G401 (cell line): ENCODE measurements at places on chromosomes 11 and 22. TPM values are rescaled to one million over a fixed set of nuclear protein-coding genes. Genes with fewer than 3 reads are reported as not detected.

DNA sequence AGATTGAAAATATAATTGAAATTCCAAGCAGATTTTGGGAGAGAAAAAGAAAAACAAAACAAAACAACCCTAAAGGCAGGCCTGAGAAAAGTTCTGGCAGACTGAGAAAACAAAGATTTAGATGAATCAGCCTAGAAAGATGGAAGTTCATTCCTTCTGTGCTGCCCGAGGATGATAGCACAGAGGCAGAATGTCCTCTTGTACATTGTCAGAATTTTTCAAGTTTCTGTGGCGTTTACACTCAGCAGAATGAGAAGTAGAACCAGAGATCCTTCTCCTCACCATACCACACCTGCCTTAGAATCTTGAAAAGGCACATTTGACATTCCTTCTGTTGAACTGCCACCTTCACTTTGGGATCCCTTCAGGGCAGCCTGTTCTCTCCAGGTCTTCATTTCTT lies 62.5 kb upstream of the IZUMO1R start:
- no peak for DNase-seq

DNA sequence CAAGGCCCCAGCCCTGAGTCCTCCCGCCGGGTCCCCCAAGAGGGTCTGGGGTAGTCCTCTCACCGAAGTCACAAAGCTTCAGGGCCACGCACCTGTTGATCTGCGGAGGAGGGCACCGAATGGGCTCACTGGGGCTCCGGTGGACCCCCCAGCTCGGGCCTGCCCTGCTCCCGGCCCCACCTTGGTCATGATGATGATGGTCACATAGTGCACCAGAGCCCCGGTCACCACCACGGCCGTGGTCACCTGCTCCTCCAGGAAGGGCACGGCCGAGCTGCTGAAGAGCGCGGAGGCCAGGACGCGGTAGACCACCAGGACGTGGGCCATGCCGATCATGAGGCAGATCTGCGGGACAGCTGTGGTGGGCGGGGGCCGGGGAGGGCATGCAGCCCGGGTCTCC lies 13.5 kb upstream of the SIGIRR start:
- no peak for DNase-seq

DNA sequence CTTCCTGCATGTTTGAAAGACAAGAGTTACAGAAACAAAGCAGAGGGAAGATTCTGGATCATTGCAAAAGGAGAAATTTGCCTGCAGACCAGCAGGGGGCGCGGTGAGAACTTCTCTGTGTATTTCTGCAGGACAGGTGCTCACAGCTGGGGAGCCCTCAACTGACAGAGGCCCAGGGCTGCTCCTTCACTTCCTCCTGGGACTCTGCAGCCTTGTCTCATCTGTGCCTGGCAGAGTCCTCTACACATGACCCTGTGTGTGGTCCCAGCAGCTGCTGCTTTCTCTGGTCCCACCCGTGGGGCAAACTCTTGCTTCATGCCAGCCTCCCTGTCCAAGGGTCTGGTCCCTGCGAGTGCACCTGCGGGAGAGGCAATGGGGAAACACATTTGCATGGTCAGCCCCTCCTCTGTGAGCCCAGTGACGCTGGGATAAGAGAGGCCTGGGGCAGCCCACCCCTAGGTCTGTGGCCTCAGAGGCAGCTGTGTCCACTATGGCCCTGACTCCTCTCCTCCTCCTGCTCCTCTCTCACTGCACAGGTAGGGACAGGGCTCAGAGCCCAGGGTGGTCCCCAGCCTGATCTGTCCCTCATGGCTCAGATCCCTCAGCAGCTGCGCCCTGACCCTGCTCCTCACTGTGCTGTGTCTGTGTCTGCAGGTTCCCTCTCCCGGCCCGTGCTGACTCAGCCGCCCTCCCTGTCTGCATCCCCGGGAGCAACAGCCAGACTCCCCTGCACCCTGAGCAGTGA lies 43.2 kb upstream of the VPREB1 start:
- DNase-seq = peak; percentile 19

GRCh38 chr11:107916671-107917241 lies 11.5 kb upstream of the RAB39A start:
- peak; percentile 14 for DNase-seq

DNA sequence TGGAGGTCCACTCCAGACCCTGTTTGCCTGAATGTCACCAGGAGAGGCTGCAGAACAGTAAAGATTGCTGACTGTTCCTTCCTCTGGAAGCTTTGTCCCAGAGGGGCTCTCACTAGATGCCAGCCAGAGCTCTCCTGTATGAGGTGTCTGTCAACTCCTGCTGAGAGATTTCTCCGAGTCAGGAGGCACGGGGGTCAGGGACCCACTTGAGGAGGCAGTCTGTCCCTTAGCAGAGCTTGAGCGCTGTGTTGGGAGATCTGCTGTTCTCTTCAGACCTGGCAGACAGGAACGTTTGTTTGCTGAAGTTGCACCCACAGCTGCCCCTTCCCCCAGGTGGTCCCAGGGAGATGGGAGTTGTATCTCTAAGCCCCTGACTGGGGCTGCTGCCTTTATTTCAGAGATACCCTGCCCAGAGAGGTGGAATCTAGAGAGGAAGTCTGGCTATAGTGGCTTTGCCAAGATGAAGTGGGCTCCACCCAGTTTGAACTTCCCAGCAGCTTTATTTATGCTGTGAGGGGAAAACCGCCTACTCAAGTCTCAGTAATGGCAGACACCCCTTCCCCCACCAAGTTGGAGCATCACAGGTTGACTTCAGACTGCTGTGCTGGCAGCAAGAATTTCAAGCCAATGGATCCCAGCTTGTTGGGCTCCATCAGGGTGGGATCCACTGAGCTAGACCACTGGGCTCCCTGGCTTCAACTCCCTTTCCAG lies 99.4 kb downstream of the PDE3B start:
- DNase-seq = no peak

DNA sequence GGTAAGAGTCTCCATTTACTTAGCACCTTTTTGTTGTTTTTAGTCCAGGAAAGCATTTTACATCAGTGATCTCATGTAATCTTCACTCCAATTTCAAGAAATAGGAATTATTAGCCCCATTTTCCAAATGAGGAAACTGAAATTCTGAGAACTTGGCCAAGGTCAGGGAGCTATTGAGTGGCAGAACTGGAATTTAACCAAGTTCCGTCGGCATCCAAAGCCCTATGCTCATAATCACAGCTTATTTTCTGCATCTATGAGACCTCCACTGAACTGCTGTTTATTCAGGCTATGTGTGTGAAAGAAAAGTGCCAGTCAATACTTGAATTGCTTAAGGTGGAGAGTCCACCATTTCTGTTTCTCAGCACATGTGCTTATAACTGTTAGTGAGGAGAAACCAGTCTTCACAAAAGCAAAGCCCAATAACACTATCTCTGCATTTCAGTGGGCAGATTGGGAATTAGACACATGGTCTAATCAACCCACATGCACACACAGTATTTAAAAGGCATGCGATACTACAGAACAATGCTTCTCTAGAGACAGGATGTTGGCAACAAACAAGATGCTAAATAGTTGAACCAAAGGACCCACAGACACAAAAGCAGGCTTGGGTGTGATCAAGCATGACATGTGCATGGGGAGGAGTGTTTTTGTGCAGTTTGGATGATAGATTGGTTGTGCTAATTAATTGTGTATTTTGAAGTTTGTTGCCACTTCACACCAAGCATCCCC lies 780.6 kb downstream of the OPCML start:
- peak; percentile 30 for DNase-seq

GRCh38 chr11:111913997-111914396 lies 1.5 kb downstream of the HSPB2 start:
- DNase-seq = peak; percentile 83

- no peak for DNase-seq
These were observed 39.2 kb downstream of the USP35 start for GRCh38 chr11:78227921-78228320.

GRCh38 chr22:50308986-50309600 lies 1.6 kb upstream of the PLXNB2 start:
- no peak for DNase-seq

- DNase-seq = no peak
These were observed 30.7 kb downstream of the ARHGAP1 start for GRCh38 chr11:46669711-46670139.

DNA sequence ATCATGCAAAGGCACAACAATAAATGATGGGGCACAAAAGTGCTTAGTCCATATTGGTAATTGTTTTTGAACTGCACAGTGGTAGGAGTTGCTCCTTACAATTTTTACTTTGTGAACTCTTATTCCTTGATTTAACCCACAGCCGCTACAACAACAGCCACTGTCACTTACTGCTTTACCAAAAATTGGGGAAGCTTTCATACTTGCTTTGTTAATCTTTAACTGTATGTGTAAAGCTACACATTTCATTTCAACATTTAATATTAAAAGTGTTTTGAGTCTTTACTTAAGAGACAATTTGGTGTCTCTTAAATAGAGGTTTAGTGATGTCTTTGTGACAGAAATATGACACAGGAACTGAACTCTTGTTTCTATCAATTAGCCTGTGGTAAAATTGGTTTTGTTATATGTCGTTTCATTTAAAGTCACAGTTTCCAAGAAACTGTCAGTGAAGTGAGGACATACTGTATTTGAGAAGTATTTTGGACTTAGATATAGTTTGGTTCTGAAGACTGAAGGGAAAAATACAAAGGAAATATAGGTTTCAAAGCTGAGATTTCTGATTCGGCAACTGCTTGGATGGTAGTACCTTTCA lies 6.5 kb upstream of the IL18BP start:
- DNase-seq = no peak

- peak; percentile 15 for DNase-seq
These were observed 68.2 kb downstream of the CD82 start for GRCh38 chr11:44633641-44634040.

- peak; percentile 62 for DNase-seq
These were observed 709 bp downstream of the FTH1 start for GRCh38 chr11:61966734-61967115.

DNA sequence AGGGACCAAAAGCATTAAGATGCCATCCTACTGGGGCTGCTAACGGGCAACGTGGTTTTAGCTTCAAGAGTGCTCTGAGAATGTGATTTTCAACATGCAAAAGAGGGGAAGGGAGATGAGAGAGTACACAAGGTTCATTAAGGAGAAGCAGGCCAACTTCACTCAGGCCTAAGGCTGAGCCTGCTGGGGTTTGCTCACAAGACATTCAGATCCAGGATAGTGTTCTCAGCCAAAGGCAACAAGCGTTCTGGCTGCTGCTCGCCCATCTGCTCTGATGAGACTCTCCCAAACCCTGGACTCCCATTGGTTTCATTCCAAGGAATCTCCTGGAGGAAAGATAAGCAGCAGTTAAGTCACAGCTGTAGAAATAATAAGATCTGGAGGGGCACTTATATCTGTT lies 23.6 kb upstream of the UPB1 start:
- DNase-seq = peak; percentile 93

- DNase-seq = peak; percentile 62
These were observed 67.4 kb downstream of the BRD1 start for GRCh38 chr22:49760280-49760629.

GRCh38 chr22:37599153-37599552 lies 9.5 kb upstream of the GGA1 start:
- DNase-seq = no peak

- peak; percentile 85 for DNase-seq
These were observed 1.3 kb upstream of the BDNF start for GRCh38 chr11:27701355-27702105.

GRCh38 chr11:14529951-14530350 lies 9.8 kb upstream of the PSMA1 start:
- DNase-seq = no peak

- no peak for DNase-seq
These were observed 20.9 kb downstream of the TSKU start for GRCh38 chr11:76803811-76804600.

Gene OR51A4
- total RNA-seq = not detected in 2 replicates

Gene OVCH2
- 8.3 and 10.7 TPM in 2 replicates for total RNA-seq

Gene FADS3
- 44.4 and 47.1 TPM in 2 replicates for total RNA-seq

Gene FKBP2
- total RNA-seq = 20.6 and 27.8 TPM in 2 replicates

Gene CLMP
- total RNA-seq = 0.37 and 2.5 TPM in 2 replicates

Gene MYO7A
- total RNA-seq = 0.64 and 4.1 TPM in 2 replicates

Gene TRIM29
- total RNA-seq = not detected in 2 replicates

Gene BIK
- total RNA-seq = 4.6 and 6.9 TPM in 2 replicates

Gene PHF21A
- total RNA-seq = 2.5 and 6.7 TPM in 2 replicates

Gene OR51I1
- total RNA-seq = not detected in 2 replicates

Gene FOLR1
- 1.4 TPM in 1 of 2 replicates, not detected in the other for total RNA-seq

Gene MMP27
- total RNA-seq = not detected in 2 replicates

Gene ARRB1
- total RNA-seq = 39.0 and 44.6 TPM in 2 replicates

Gene OR2AT4
- total RNA-seq = not detected in 2 replicates

Gene FGF3
- not detected in 2 replicates for total RNA-seq

Gene CDC42BPG
- 1.6 and 2.3 TPM in 2 replicates for total RNA-seq

Gene TRPM5
- not detected in 2 replicates for total RNA-seq
